ENCODE measurements at places on chromosomes 5 and 9. TPM values are rescaled to one million over a fixed set of nuclear protein-coding genes. Genes with fewer than 3 reads are reported as not detected.

Gene OR1Q1
- not detected for total RNA-seq

Gene C9
- 0.46 TPM for total RNA-seq

Gene ARHGAP26
- total RNA-seq, result 3.6 TPM

Gene CTXN3
- not detected for total RNA-seq

Gene SPINK4
- not detected for total RNA-seq

Gene TIGD6
- total RNA-seq, result 6.6 TPM

Gene GRM6
- not detected for total RNA-seq

Gene EFCAB9
- not detected for total RNA-seq

Gene ESM1
- 106 TPM for total RNA-seq

Gene RMRP
- 680 TPM for total RNA-seq

Gene TAF11L10
- not detected for total RNA-seq

Gene PCDHA4
- 0.89 TPM for total RNA-seq

Gene RETREG1
- 1.2 TPM for total RNA-seq

Gene SUSD3
- total RNA-seq, result 0.37 TPM

Gene PARP8
- total RNA-seq, result 20.7 TPM

Gene BRINP1
- total RNA-seq, result not detected

Gene TAF11L6
- total RNA-seq, result not detected

Gene SPINK9
- total RNA-seq, result not detected

Gene NCS1
- total RNA-seq, result 127 TPM

Gene MCTP1
- total RNA-seq, result 17.3 TPM

Gene FOXD1
- total RNA-seq, result 10.7 TPM

Gene DOK3
- 8.4 TPM for total RNA-seq

Gene RUSC2
- total RNA-seq, result 22.6 TPM

Gene SNCB
- total RNA-seq, result not detected

Gene SLC27A6
- total RNA-seq, result under 0.01 TPM

Gene RANBP3L
- total RNA-seq, result 0.60 TPM

Gene FREM1
- 0.09 TPM for total RNA-seq

Gene NTRK2
- under 0.01 TPM for total RNA-seq

Gene WNT8A
- not detected for total RNA-seq

Gene FOXE1
- not detected for total RNA-seq

Gene EPB41L4A
- total RNA-seq, result 3.2 TPM
